ENCODE measurements at places on chromosomes 12 and 14. TPM values are rescaled to one million over a fixed set of nuclear protein-coding genes. Genes with fewer than 3 reads are reported as not detected.

The PLA2G1B gene
- total RNA-seq, result 6,971 TPM

The GUCY2C gene
- not detected for total RNA-seq

The CEBPE gene
- total RNA-seq, result not detected

The PPM1H gene
- 6.3 TPM for total RNA-seq

The DEPDC4 gene
- total RNA-seq, result not detected

The NUP107 gene
- total RNA-seq, result 29.6 TPM

The HCAR3 gene
- total RNA-seq, result 0.33 TPM

The SLC17A8 gene
- not detected for total RNA-seq

The KRT81 gene
- not detected for total RNA-seq

The KDM2B gene
- 26.5 TPM for total RNA-seq

DNA sequence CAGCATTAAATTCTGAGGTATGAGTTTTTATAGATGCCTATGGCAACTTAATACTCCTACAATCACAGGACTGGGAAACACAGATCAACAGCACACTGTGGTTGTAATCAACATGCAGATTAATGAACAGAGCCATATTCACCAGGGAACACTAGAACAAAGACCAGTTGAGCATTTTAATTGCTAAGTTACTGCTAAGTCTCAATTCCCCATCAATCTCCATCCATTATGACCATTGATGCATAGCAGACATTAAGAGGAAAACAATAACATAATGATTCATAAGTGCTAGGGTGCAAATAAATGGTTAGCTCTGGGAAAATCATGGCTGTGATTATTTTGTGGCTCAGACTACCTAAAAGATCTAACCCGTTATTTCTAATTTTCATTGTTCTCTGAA, 505.6 kb downstream of the TRHDE start:
- H3K27ac ChIP-seq, result no peak overlapping the region
- H3K36me3 ChIP-seq, result no peaks in the 10 kb centered on the region
- H3K27me3 ChIP-seq, result no peaks in the 10 kb centered on the region
- H3K4me1 ChIP-seq, result no peaks in the 10 kb centered on the region
- no peak for DNase-seq
- no peak overlapping the region for H3K4me3 ChIP-seq

- no peak overlapping the region for H3K27ac ChIP-seq
- no peaks in the 10 kb centered on the region for H3K4me1 ChIP-seq
- no peaks in the 10 kb centered on the region for H3K36me3 ChIP-seq
- DNase-seq, result no peak
- no peak overlapping the region for H3K4me3 ChIP-seq
Observed at GRCh38 chr12:31890295-31891285, 68.6 kb upstream of the RESF1 start.

DNA sequence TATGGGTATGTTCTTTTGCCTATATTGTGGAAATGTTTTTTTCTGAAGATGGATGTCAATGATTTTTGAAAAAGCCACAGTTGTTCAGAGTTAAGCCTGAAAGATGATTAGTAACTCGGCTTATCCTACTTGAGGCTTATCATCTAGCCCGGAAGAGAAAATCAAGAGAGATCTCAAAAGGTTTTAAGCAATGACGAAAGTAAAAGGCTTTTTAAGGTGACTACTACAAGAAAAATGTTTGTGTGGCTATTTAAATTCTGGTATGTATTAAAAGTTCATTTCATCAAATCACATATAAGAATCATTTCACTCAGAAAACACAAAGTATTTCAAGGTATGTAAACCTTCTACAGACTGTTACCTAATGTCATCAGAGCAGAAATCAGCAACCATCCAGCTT, 40.2 kb downstream of the HEATR5A start:
- H3K27ac ChIP-seq, result no peak overlapping the region
- H3K27me3 ChIP-seq, result no peaks in the 10 kb centered on the region
- H3K4me3 ChIP-seq, result no peak overlapping the region
- H3K36me3 ChIP-seq, result peaks cover 9% of the 10 kb centered on the region
- no peak for DNase-seq
- H3K4me1 ChIP-seq, result peaks cover 3% of the 10 kb centered on the region

- H3K4me1 ChIP-seq, result no peaks in the 10 kb centered on the region
- H3K36me3 ChIP-seq, result peaks cover 21% of the 10 kb centered on the region
- DNase-seq, result no peak
- H3K27me3 ChIP-seq, result no peaks in the 10 kb centered on the region
Observed at GRCh38 chr12:113923251-113923650, 42.9 kb downstream of the RBM19 start.

DNA sequence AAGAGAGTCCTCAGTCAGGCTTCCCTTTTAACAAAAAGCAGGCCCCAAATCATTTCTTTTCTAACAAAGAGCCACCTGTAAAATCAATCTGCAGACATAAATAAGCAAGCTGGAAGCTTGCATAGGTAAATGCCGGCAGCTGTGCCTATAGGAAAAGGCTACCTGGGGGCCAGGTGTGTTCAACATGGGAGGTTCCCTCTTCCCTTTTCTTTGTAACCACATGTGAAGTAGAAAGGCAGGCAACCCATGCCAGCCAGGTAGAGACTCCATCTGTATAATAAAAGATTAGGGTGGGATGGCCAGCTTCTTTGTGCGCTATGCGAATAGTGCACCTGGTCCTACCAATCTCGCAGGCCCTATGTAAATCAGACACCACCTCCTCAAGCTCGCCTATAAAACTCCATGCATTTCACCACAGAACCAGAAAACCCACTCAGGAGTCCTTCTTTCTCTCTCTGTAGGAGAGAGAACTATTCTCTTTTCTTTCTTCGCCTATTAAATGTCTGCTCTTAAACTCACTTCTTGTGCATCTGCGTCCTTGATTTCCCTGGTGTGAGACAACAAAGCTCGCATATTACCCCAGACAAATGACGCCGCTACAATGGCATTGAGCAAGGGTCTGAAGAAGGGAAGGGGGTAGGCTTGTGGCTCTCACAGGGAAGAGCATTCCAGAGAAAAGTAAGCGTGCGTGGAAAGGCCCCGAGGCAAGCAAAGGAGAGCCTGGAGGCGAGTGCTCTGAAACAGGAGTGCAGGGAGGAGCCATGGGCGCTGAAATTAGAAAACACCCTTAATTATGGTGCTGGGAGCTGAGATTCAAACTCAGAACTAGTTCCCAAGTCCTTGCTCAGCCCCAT, 67.2 kb downstream of the TTC9 start:
- no peak for DNase-seq
- peaks cover 8% of the 10 kb centered on the region for H3K4me1 ChIP-seq
- H3K36me3 ChIP-seq, result no peaks in the 10 kb centered on the region
- H3K27me3 ChIP-seq, result no peaks in the 10 kb centered on the region
- H3K27ac ChIP-seq, result no peak overlapping the region

GRCh38 chr12:82015623-82016347, 256.6 kb upstream of the PPFIA2 start:
- DNase-seq, result no peak
- H3K4me3 ChIP-seq, result no peak overlapping the region
- H3K36me3 ChIP-seq, result no peaks in the 10 kb centered on the region
- H3K27me3 ChIP-seq, result no peaks in the 10 kb centered on the region
- H3K4me1 ChIP-seq, result no peaks in the 10 kb centered on the region

GRCh38 chr14:81256289-81256960, 35.7 kb upstream of the GTF2A1 start:
- no peaks in the 10 kb centered on the region for H3K36me3 ChIP-seq
- no peak overlapping the region for H3K4me3 ChIP-seq
- no peaks in the 10 kb centered on the region for H3K27me3 ChIP-seq
- H3K4me1 ChIP-seq, result no peaks in the 10 kb centered on the region
- H3K27ac ChIP-seq, result no peak overlapping the region

GRCh38 chr12:111578971-111579340, 20.2 kb downstream of the ATXN2 start:
- H3K4me3 ChIP-seq, result no peak overlapping the region
- H3K4me1 ChIP-seq, result no peaks in the 10 kb centered on the region
- no peak overlapping the region for H3K27ac ChIP-seq
- DNase-seq, result no peak
- no peaks in the 10 kb centered on the region for H3K36me3 ChIP-seq

DNA sequence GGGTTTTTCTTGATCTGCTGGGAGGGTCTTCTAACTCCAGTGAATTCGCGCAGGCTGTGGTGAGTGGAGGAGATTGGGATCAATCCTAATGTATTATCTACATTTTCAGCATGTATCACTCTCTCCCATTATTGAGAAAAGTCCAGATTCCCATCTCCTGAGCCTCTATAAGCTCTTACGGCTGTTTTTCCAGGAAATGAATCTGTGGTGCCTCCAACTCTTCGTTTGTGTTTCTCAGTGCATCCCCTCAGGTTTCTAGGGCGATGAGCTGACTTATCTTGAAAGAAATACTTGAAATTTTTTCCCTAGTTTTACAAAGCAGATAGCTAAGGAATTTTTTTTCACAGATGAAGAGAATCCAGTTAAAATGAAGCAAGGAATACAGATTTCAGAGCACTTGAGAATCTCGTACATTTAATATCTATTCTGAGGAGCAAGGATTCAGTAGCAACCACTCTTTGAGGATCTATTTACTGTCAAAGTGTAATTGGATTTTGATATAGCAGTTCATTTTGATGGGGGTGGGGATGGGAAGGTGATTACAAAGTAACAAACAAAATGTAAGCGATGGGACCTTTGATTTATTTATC, 138.7 kb downstream of the BRMS1L start:
- no peak overlapping the region for H3K4me3 ChIP-seq
- DNase-seq, result no peak
- no peaks in the 10 kb centered on the region for H3K36me3 ChIP-seq
- H3K27ac ChIP-seq, result no peak overlapping the region
- H3K4me1 ChIP-seq, result no peaks in the 10 kb centered on the region

DNA sequence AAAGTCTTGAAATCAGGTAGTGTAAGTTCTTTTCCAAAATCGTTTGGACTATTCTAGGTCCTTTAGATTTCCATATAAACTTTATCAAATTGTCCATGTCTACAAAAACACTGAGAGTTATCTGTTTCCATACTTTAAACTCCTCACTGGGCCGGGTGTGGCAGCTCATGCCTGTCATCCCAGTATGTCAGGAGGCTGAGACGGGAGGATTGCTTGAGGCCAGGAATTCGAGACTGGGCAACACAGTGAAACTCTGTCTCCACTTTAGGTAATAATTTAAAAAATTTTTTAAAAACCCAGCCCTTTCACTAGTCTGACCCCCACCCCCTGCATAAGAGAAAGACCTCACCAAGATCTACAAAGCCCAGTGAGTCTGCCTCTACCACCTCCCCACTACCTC, 6.4 kb upstream of the ISM2 start:
- no peaks in the 10 kb centered on the region for H3K4me1 ChIP-seq
- H3K36me3 ChIP-seq, result no peaks in the 10 kb centered on the region

DNA sequence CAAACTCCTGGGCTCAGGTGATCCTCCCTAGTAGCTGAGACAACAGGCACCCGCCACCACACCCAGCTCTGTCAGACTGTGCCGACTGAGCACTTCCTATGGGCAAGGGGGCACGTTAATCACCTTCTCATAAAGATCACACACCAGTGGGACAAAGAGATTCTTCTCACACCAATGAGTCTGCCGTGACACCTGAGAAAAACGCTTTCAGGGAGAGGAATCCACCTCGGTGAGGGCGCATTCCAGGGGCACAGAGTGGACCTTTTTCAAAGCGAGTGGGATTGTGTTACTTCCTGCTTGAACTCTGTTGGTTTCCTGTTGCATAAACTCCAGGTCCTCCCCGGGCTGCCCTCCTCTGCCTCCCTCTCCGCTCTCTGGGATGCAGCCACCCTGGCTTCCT, 17.5 kb upstream of the SCARB1 start:
- no peak for DNase-seq
- H3K4me1 ChIP-seq, result no peaks in the 10 kb centered on the region
- no peaks in the 10 kb centered on the region for H3K27me3 ChIP-seq
- no peak overlapping the region for H3K4me3 ChIP-seq

DNA sequence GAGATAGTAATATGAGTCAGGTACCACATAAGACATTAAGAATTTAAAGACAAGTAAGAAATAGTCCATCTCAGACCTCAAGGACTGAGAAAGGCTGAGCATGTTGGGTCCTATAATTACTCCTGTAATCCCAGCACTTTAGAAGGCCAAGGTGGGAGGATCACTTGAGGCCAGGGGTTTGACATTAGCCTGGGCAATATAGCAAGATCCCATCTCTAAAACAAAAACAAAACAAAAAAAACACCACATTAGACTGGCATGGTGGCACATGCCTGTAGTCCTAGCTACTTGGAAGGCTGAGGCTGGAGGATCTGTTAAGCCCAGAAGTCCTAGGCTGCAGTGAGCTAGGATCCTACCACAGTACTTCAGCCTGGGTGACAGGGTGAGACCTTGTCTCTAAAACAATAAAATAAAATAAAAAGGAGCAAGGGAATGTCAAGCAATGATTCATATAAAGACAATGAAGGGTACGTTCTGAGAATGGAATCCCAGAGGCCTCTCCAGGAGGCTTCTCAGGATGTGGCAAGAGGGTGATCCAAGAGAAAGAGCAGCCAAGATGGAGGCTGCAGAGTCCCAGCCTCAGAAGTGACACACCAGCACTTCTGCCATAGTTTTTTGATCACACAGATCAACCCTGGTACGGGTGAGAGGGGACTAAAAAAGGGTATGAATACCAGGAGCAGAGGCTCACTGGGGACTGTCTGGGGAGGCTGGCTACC, 206.4 kb downstream of the CRADD start:
- H3K4me3 ChIP-seq, result no peak overlapping the region
- H3K27ac ChIP-seq, result no peak overlapping the region
- DNase-seq, result no peak

- H3K4me3 ChIP-seq, result no peak overlapping the region
- H3K4me1 ChIP-seq, result peaks cover 57% of the 10 kb centered on the region
- peak; percentile 95 for DNase-seq
- no peaks in the 10 kb centered on the region for H3K27me3 ChIP-seq
Observed at GRCh38 chr12:4030929-4031702, 157.9 kb upstream of the PARP11 start.

GRCh38 chr14:22994762-22995275, 12.5 kb upstream of the AJUBA start:
- H3K36me3 ChIP-seq, result no peaks in the 10 kb centered on the region
- H3K4me3 ChIP-seq, result no peak overlapping the region
- peaks cover 5% of the 10 kb centered on the region for H3K4me1 ChIP-seq
- no peak overlapping the region for H3K27ac ChIP-seq
- H3K27me3 ChIP-seq, result no peaks in the 10 kb centered on the region
- DNase-seq, result peak; percentile 32

GRCh38 chr14:32078858-32079216, 1.7 kb downstream of the ARHGAP5 start:
- H3K36me3 ChIP-seq, result no peaks in the 10 kb centered on the region
- H3K4me3 ChIP-seq, result peak overlapping the region; percentile 95
- H3K27ac ChIP-seq, result peak overlapping the region; percentile 99
- no peaks in the 10 kb centered on the region for H3K27me3 ChIP-seq
- no peak for DNase-seq
